ENCODE measurements at places on chromosomes 6 and 20.

- no peak for DNase-seq
Observed at GRCh38 chr6:158321960-158322359, 9.7 kb downstream of the TULP4 start.

- DNase-seq, result no peak
Observed at GRCh38 chr6:169573883-169574282, 127.9 kb downstream of the WDR27 start.

DNA sequence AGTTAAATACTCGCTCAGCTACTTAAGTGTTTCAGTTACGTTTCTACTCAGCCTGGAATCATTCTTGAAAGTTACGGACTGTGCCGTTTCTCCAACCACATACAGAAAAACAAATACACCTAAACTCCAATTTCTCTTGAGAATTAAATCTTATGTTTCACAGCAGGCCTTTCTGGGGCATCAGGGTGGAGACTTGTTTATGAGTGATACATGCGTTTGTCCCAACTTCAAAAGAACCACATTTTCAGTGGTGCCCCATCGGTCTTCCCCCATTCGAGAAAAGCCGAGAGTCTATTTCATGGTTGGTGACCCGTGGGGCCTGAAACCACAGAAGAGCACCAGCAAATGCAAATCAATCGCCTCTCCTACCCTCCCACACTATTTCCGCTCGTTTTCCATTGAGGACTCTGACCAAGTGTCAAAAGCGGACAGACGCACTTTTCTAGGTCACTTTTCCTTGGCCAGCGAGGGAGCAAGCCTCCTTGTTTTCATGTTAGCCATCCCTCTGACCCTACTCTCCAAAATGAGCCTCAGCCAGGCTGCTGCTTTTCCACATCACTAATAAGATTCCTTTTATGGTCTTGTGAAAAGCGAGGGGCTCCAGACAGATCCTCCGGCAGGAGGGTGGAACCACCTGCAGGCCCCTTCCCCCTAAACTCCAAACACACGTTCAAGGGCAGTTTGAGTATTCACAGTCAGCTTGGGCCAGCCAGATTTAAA, 3.1 kb downstream of the JAG1 start:
- no peak for DNase-seq

DNA sequence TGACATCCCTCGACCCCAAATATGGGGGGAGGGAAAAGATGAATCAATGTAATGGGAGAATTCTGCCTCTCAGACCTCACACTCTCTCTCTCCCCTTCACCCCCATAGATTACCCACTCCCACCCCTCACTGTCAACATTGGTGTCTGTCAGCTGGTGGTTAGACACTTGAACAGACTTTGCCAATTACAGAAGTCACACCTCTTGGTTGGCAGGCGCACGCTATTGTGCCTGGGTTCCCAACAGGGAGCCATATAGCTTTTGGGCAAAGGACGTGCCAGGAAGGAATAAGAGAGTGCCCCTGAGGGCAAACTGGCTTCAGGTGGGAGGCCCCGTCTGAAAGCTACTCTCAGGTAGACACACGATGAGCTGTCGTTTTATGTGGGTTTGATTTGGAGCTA, 54.1 kb upstream of the FYN start:
- no peak for DNase-seq

- no peak for DNase-seq
Observed at GRCh38 chr6:108877046-108877751, 29.0 kb downstream of the ARMC2 start.

- no peak for DNase-seq
Observed at GRCh38 chr20:58071991-58072390, 156.5 kb downstream of the ANKRD60 start.

- DNase-seq, result no peak
Observed at GRCh38 chr6:24568683-24569082, 73.9 kb downstream of the ALDH5A1 start.

- DNase-seq, result no peak
Observed at GRCh38 chr6:2920671-2921112, 17.6 kb upstream of the SERPINB9 start.

DNA sequence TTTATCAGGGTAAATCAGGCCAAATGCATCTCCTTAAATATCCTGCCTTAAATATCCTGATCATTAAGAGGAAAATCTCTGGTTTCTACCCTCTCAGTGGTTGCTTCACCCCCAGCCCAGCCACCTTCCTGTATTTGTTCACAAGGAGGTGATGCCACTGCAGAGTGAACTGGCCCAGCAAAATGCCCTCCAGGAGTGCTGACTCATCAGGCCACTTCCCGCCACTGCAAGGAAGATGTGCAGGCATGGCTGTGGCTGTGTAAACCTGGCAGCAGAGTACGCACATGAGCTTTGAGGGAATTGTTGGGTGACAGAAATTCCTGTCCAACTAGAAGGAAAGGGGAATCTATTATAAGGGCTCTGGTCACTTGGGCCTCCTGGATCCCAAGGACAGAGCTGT, 13.8 kb downstream of the NQO2 start:
- DNase-seq, result no peak

Measured in stimulated activated CD8-positive, alpha-beta memory T cell treated with anti-CD3 and anti-CD28 coated beads, Interleukin-4, amount 100 ng/mL, for 1 hour (primary cell).